GDM1 (cell line): ENCODE measurements at places on chromosomes 1 and 21.

- DNase-seq = no peak
These were observed 150.6 kb upstream of the HOOK1 start for GRCh38 chr1:59664166-59664565.

DNA sequence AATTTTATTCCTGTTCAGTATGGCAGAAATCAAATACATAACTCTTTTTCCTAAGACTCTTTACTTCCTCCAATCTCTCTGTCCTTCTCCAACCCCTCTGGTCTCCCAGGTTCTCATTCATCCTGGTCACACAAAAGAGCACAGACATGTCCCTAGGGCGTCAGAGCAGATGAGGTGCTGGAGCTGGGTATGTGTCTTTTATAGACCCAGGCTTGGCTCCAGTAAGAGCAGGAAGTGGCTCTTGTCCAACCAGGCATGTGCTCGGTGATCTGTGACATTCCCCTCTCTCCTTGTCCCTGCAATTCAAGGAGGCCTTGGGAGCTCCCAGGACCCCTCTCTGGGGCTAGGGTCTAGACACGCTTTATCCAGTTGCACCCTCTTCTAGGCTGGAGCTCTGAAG is 18.0 kb upstream of the LCE2D start:
- no peak for DNase-seq

GRCh38 chr1:220123889-220124288 is 30.0 kb downstream of the IARS2 start:
- DNase-seq = peak; percentile 12

- DNase-seq = peak; percentile 43
These were observed 2.3 kb downstream of the H3-3A start for GRCh38 chr1:226064816-226065248.

DNA sequence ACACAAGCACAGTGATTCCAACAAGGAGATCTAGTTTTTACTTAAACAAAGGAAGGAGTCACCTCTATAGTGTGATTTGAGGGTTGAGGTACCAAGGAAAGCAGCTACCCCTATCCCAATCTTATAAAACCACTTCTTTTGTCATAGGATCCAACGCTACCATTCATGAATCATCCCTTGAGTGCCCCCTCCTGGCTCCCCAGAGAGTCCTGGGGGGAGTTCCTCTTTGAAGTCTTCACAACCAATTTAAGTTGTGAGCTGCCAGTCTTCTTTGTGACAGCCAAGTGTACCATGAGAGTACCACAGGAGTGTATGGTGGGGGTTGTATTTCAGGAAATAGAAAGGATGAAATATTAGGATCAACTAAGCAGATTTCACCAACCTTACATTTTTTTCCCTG is 39.1 kb upstream of the NHLH2 start:
- peak; percentile 6 for DNase-seq

GRCh38 chr21:21897275-21897883 is 899.2 kb downstream of the NCAM2 start:
- no peak for DNase-seq

DNA sequence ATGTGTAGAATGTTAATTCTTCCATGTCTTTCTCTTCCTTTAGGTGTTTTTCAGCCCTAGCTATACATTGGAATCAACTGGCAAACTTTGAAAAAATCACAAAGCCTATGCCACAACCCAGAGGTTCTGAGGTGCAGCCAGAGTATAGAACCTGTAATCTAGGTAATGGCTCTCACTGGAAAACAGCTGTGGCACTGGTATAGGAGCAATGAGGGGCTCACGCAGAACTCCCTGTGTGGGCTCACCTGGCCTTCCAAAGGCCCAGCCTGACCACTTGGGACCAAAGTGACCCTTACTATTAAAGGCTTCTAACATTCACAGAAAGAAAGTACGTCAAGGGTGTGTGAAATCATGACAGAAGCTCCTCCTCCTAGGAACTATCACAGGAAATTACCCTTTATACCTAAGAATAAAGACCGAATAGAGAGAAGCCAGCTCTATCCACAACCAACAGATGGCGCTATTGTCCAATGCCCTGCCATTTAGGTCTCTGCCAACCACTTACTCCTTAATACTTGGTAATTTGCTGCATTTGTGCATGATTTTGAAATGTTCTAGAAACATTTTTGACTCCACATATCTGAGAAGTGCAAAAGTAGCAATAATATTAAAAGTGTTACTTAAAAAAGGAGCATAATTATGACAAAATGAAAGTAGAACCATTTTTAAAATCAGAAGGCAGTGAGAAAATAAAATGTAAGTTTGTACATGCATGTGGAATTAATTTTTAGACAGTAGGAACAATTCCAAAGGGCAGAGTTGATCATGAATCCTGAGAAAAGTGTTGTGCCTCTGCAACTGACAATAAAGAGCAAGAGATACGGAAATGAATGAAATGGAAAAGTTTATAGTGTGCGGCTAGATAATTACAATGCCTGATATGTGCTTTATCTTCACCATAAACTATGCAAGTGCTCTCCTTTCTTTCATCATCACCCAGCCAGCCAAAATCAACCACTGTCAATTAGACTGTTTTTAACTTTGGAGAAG is 93.1 kb upstream of the HAO2 start:
- DNase-seq = peak; percentile 13

DNA sequence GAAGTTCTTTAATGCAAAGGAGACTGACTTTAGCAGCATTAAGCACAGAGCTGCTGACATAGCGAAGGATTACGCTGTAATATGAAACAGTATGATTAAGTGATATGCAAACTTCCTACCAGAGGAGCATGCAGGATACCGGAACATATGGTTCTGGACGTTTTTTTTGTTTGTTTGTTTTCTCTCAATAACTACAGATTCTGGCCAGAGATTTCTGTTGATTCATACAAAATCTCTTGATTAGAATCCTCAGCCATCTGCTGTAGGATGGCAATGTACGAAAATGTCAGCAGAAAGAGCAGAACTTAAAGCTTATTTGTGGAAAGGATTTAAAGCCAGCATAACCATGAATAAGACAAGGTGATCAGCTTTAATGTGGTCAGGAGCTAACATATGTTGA is 970.7 kb downstream of the KCNT2 start:
- no peak for DNase-seq

DNA sequence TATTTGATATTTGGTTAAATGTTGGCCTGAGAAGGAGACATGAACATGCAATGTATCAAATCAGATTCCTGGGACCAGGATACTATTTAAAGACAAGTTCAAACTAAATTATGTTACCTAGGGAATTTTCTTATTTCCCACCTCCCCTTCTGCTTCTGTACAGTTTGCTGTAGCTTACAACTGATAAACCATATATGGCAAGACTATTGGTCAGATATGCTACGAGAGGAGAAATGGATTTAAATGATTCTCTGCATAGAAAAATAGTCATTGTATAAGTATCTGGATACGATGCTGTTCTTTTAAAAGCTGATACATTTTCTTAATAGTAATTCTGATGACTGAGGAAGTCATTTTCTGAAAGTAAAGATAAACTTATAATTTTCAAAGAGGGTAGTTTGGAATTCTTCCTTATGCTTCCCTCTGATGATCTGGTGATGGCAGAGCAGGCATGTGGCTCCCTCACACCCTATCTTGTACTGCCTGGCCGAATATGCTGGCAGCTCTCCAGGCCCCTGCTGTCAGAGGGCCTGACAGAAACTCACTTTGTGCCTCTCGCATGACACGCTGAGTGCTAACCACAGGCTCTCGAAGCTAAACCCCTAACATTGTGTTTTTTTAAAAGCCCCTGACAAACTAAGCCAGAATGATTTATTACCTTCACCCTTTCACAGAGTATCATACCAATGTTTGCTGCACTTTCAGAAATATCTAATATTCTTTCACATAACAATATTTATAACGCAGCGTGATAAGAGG is 19.4 kb downstream of the RRP15 start:
- peak; percentile 70 for DNase-seq

GRCh38 chr1:203172184-203173010 is 3.2 kb downstream of the MYBPH start:
- peak; percentile 24 for DNase-seq

- DNase-seq = no peak
These were observed 370.7 kb upstream of the C1orf174 start for GRCh38 chr1:4270651-4271337.

- DNase-seq = no peak
These were observed 137.1 kb downstream of the AKT3 start for GRCh38 chr1:243712941-243713340.

DNA sequence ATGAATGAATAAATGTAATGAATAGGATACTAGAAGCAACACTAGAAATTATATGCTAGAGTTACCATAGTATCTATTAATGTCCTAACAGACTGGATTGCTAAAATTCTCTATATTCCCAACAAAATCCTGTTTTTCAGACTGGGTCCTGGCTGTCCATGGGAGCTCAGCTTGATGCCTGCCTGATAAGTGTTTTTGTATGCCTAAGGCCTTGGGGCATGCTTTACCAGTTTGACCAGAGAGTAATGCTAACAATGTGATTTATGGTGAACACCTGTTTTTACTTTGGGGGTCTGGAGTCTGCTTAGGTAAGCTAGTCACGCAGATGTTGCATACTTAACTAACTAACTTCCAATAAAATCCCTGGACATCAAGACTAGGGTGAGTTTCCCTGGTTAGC is 318.8 kb upstream of the DEPDC1 start:
- DNase-seq = no peak

GRCh38 chr1:89351597-89352311 is 12.1 kb upstream of the GBP6 start:
- no peak for DNase-seq

DNA sequence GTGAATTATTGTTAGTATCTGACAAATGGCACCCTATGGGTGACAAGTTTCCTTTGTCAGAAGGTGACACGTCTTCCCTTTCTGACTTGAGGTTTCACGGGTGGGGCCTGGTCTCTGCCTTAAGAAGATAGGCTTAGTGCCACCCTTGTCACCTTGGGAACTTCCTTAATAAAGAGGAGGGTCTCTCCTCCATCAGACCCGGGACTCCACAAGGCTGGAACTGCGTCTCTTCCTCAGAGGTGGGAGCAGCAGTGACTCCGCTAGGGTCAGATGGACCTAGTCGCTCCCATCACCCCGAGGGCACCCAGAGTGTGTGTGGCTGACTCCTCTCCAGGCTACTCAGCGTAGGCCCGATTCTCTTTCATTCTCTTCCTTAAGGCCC is 774 bp upstream of the WDTC1 start:
- DNase-seq = no peak

- no peak for DNase-seq
These were observed 475 bp upstream of the TDRD10 start for GRCh38 chr1:154501423-154502065.

- DNase-seq = no peak
These were observed 122.3 kb downstream of the XCL2 start for GRCh38 chr1:168421399-168422004.

DNA sequence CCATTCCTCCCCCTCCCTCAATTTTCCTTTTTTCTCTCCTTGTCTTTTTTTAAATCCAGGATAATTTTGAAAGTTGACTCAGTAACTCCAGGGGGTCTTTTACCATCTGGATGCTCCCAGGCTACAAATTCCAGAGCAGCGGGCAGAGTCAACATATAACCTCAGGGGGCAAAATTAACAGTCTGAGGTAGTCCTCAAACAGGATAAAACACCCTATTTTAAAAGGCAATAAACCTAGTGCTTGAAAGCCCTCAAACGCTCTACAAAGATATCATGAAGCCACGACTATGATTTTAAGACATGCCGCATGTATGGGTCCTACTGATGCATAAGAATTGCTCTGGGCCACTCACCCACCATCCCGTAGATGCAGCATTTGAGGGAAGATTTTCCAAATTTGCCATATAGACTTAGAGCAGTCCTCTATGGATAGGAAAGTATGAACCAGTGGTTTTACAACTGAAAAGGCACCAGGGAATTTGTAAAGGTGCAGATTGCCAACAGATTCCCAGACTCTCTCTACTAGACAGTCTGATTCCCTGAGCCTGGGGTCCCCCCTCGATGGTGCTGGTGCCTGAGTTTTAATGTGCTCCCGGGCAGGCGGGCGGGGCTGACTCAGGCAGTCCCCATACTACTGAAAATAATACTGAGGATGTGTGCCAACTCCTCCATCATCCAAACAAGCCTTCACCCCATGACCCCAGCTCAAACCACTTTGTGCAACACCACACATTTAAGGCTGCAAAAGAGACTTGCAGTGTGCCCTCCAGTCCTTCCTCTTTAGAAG is 37.2 kb downstream of the PTPN14 start:
- peak; percentile 27 for DNase-seq

- no peak for DNase-seq
These were observed 36.7 kb upstream of the SH3D21 start for GRCh38 chr1:36269408-36269838.

- DNase-seq = no peak
These were observed 22.7 kb downstream of the NDUFS5 start for GRCh38 chr1:39048745-39049370.

- no peak for DNase-seq
These were observed 9.2 kb upstream of the OR2B11 start for GRCh38 chr1:247467129-247467528.

GRCh38 chr1:218459878-218460711 is 115.0 kb downstream of the TGFB2 start:
- DNase-seq = no peak
